ENCODE measurements at places on chromosomes 6 and 20. TPM values are rescaled to one million over a fixed set of nuclear protein-coding genes. Genes with fewer than 3 reads are reported as not detected.
A peak's percentile ranks its signal among the peaks of the same experiment; 100 is the strongest.

The CGA gene
- 0.53 TPM for total RNA-seq

The ZSCAN23 gene
- total RNA-seq: 5.9 TPM

The FARS2 gene
- total RNA-seq: 19.5 TPM

The SYNGAP1 gene
- 14.2 TPM for total RNA-seq

The TRIM15 gene
- total RNA-seq: 0.19 TPM

The SPEF1 gene
- total RNA-seq: not detected

The LTB gene
- total RNA-seq: not detected

The MUC22 gene
- total RNA-seq: 0.18 TPM

GRCh38 chr20:3115190-3116107 lies 30.9 kb upstream of the AVP start:
- no peak for DNase-seq

GRCh38 chr6:11277275-11278206 lies 45.1 kb upstream of the NEDD9 start:
- DNase-seq: no peak

DNA sequence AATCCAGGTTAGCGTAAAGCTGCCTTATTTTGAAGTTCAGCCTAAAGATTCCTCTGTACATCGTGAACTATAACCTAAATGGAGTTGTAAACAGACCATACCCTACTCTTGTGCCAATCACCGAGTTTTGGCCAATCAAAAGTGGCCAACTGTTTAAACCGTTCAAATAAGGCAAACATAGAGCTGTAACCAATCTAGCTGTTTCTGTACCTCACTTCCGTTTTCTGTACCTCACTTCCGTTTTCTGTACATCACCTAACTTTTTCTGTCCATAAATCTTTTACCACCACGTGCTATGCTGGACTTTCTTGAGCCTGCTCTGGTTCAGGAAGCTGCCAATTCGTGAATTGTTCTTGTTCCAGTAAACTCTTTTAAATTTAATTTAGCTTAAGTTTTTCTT lies 39.7 kb downstream of the LBP start:
- DNase-seq: no peak

DNA sequence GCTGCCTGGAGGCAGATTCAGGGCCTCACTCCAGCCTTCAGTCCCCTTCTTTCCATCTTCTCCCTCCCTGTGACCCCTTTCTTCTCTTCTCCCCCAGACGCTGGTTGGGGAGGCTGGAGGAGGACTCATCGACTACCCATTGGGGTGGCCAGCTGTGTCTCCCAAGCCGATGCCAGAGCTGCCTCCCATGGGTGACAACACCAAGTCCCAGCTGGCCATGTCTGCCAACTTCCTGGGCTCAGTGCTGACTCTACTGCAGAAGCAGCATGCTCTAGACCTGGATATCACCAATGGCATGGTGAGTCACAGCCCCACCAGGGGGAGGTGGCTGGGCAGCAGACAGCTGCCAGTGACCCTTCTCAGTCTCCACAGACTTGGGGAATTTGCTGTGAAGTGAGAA lies 12.9 kb downstream of the BPIFB4 start:
- DNase-seq: no peak

DNA sequence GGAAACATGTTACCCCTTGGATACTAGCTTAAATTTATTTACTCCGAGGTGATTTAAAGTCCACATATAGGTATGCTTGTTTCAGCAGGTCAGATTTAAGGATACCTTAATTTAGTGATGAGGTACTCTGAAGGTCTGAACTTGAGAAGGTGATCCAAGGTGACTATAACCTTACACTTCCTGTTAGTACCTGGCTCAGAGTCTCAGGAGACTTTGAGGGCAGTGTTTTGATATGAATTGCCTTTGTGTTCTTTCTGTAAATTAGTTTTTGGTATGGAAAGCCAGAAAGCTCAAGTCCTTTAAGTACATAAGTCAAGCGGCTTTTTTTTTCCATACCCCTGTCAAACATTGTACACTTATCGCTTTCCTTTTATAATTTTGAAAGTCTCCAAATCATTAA lies 489.0 kb downstream of the CDKAL1 start:
- no peak for DNase-seq

DNA sequence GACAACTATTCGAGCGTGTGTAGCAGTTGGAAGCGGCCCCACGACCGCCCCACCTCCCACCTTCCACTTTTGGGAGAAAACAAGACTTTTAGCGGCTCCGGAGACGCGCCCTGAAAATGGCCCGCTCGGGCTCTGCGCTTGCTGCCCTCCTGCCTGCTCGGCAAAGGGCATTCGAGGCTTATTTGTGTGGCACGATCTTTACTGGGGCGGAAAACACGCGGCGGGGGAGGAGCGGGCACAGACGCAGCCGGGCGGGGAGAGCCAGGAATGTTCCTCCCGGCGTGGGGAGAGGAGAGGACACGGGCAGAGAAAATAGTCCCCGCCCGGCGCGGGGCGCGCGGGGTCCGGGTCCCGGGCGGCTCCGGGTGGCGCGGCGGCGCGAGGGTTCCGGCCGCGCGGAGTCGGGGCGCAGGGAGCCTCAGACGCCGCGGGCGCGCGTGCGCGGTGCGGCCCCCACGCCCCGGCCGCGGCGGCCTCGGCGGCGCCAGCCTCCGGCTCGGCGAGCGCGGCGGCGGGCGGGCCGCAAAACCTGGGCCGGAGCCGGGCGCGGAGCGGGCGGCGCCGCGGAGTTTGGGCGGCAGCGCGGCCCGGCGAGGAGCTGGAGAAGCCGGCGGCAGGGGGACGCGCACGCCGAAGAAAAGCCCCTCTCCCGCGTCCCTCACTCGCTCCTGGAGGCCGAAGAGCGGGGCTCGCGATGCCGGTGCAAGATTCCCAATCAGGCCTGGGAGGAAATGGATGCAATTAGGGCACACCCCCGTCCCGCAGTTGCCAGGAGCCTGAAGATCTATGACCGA lies 90.0 kb upstream of the ARID1B start:
- peak; percentile 94 for DNase-seq

GRCh38 chr6:57163956-57164355 lies 8.2 kb upstream of the BAG2 start:
- no peak for DNase-seq

DNA sequence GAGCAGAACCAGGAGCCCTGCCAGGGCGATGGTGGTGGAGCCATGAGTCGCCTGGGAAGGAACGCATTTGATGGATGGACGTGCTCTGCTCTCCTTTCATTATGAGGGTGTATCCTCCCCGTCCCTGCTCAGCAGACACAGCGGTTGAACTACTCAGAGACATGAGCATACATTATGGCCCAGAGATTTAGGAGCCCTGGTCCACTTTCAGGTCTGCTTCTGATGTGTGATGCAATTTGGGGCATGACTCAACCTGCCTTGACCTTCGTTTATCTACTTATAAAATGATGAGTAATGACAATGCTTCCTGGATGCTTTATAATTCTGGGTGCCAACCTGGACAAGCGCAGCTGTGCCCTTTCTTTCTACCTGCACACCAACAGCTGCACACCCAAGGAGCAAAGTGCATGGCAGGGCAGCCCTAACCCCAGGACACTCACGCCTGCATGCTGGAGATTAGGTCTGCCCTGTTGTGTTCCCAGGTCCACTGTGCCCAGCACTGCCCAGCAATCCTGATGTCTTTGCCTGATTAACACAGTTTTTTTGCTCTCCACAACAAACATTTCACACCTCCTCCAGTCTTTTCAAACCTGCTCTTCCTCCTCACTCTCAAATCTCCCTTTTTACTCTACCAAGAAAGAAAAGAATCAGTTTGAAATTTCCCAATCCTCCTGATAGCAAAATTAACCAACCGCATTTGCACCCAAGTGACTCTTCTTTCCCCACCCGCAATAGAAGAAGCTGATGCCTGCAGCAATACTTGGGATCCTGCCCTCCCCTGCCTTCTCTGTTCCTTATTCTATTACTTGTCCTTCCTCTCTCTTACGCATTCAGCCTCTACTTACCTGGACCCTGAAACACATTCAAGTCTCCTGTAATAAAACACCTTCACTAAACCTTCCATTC lies 81.2 kb downstream of the EZR start:
- DNase-seq: no peak

- no peak for DNase-seq
Observed at GRCh38 chr6:108609276-108609769, 48.6 kb downstream of the FOXO3 start.

GRCh38 chr20:54464003-54464402 lies 11.4 kb upstream of the DOK5 start:
- DNase-seq: no peak

GRCh38 chr6:125050663-125051318 lies 88.6 kb downstream of the RNF217 start:
- DNase-seq: no peak

DNA sequence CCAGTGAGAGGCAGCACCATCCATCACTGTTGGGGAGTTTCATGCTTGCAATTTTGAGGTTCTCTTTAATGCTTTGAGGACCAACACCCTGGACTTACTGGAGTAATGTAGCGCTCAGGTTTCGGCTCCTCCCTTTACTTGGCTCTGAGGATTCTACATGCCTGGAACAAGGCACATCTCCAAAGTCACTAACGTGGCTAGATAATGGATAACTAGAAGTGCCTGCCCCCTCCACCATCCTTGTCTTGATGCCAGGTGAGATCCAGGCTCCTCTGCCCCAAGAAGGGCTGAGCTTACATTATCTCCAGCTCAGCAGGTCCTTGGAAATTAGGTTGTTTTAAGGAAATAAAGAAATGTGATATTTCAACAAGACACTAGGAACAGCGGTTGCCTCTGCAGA lies 75.5 kb upstream of the ZNFX1 start:
- no peak for DNase-seq

GRCh38 chr6:32845384-32845884 lies 1.6 kb upstream of the PSMB8 start:
- no peak for DNase-seq

GRCh38 chr6:132369526-132369925 lies 31.7 kb downstream of the MOXD1 start:
- no peak for DNase-seq

DNA sequence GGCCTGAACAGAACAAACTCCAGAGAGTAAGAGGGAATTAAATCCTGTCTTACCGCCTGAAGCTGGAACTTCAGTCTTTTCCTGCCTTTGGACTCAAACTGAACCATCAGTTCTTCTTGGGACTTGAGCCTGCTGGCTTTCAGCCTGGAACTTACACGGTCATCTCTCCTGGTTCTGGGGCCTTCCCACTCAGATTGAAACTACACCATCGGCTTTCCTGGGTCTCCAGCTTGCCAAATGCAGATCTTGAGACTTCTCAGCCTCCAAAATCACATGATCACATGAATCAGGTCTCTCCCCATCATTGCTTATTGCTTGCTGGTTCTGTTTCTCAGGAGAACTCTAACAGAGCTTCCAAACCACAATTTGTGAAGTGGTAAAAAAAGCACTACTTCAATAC lies 276.3 kb downstream of the KIF16B start:
- DNase-seq: no peak

DNA sequence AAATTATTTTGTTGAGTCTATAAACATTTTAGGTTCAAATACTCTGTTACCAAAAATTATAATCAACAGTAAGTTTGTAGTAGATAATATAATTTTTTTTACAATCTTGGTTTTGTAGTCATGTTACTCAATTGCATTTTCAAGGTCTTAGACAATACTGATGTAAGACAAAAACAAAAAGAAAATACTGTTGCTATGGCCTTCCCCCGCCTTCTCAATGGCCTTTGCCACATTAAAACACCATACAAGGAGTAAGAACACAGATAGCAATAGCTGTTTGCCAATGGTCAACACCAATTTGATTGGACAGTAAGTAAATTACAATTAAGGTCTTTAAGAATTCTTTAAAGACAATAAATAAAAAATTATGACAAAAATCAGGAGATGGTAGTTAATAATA lies 450.2 kb downstream of the CDC5L start:
- DNase-seq: no peak

DNA sequence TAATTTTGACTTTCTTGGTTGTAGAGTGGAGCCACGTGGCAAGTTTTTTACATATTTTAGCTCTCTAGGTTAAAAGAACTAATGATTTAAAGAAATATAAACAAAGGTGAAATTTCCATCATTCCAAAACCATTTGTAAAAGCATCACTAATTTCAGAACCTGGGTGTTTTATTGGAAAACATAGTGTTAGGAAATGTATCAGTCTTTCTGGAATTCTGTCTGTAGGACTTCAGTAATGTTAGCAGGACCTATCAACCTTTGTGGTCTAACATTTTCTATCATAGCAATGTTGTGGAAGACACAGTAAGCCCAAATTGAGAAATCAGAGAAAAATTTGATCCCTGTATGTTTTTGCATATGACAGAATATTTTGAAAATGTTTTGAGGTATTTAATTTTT lies 28.3 kb downstream of the L3MBTL3 start:
- DNase-seq: no peak

DNA sequence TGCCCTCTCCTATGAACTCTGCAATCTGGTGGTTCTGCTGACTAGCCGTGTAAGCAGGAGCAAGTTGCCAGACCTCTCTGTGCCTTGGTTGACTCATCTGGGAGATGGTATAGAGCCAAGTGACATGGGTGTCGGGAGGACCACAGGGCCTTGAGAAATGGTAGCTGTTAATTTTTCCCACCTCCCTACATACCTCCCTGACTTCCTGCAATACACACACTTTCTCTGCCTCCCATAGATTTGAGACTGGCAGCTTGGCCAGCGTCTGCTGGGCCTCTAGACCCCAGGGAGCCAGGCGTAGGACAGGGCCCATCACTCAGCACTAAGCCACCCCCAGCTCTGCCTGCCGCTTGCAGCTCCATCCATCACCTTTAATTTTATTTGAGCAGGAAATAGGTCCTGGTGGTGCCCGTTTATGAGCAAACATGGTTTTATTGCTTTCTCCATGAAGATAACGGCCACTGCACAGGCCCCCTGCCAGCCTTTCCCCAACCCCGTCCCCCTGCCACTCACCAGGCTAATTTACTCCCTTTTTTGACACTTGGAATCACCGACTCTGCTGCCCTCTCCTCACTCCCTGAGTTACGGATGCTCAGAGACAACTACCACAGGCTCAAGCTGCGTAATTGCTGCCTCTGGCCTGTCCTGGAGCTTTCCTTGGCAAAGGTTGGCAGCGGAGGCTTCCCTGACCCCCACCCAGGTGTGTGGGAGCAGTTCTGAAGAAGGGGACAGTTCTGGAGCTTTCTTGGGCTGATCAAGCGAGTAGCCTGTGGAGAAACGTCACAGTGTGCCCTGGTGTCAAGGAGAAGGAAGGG lies 11.1 kb downstream of the GLP1R start:
- no peak for DNase-seq

GRCh38 chr6:7646394-7646793 lies 56.4 kb downstream of the SNRNP48 start:
- no peak for DNase-seq
